Substantia nigra (tissue), 51 donors: ENCODE measurements at places on chromosomes 3 and 15.
A peak's percentile ranks its signal among the peaks of the same experiment; 100 is the strongest.

DNA sequence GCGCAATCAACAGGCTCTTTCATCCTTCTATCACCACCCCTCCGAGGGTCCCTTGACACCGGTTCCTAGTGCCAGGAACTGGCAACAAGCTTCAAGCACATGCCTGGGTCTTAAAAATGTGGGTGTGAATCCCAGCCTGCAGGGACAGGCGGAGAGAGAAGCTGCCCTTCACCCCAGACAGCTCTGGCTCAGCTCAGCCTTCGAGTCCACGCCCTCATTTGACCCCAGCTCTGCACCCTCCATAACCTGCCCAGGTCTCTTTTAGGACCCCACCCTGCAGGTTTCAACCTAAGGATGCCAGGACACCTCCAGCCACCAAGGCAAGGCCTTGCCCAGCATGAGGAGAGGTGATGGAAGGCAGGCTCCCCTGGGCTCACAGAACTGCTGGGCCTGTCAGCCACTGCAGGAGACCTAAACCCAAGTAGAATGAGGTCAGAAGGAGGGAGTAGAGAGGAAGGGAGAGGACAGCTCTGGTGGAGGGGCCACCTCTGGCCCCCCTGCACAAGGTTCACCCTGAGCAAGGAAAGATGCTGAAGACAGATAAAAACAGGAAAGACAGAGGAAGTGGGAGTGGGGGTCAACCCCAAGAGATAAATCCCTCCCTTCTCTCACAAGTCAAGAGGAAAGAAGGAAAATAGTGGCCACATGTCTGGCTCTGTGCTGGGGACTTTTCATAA, 2.6 kb upstream of the LOXL1 start:
- no peak for DNase-seq

- no peak for DNase-seq
These were observed 26.9 kb upstream of the TPM1 start for GRCh38 chr15:63015618-63016017.

- no peak for DNase-seq
These were observed 8.9 kb upstream of the BUB1B start for GRCh38 chr15:40151991-40152390.

DNA sequence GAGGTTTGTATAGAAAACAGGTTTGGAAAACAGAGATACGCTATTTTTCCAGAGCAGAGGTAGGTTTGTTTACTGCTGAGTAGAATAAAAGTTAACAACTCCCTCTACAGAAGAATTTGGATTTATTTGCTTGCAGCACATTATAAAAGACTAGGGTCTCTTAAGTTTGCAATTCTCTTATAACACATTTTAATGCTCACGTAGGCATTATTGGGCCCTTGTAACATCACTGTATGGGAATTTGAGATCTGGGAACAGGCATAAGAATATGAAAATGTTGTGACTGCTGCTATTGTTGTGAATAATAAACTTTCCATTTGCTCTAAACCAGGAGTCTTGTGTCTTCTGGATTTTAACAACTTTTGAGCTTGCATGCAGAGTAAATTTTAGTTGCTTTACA, 128.3 kb upstream of the CADM2 start:
- no peak for DNase-seq

- no peak for DNase-seq
These were observed 813.1 kb downstream of the NAALADL2 start for GRCh38 chr3:175672119-175672689.

- no peak for DNase-seq
These were observed 148.0 kb downstream of the RPLP1 start for GRCh38 chr15:69600556-69601085.

GRCh38 chr3:27089645-27090044, 279.5 kb downstream of the NEK10 start:
- no peak for DNase-seq

GRCh38 chr15:28900041-28900891, 14.5 kb downstream of the APBA2 start:
- DNase-seq, result no peak

DNA sequence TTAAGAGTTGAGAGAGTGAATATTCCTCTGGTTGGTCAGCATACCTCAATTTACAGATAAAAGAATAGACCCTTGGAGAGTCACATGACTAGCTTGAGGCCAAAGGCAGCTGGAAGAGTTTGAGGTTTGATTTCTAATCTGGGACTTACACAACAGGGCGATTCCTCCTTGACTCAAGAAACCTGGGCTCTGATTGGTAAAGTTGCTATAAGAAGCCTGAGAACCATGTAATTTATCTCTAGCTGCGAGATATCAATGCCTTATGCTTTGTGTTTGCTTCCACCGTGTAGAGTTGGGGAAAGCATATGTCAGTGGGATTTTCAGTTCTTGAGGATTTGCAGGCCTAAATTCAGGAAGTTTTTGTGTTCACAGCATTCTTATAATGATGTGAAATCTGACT, 206.0 kb downstream of the KLHL25 start:
- no peak for DNase-seq

DNA sequence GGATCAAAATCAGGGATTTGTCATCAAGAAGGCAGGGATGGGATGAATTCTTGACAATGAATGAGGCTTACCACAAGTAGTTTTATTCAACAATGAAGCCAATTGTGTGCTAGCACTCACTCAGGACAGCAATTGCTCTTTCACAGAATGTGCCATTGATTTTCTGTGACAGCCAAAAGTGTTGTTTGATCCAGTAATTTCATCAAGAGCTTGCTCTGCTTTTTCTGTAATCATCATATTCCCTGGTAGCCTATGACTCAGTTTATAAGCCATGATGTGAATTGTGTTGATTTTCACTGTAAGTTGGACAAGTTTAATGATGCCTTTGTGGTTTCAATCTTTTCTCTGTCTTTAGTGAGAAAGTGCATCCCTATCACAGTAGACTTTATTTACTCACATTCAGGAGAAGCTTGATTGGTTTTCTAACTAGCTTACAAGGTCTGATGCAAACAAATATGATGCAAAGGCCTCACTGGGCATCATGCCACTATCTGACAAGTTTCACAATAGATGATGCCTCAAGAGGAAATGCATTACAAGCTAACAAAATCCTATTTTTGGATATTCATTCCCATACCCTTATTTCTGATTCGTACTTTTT, 13.6 kb upstream of the CSRNP1 start:
- no peak for DNase-seq

DNA sequence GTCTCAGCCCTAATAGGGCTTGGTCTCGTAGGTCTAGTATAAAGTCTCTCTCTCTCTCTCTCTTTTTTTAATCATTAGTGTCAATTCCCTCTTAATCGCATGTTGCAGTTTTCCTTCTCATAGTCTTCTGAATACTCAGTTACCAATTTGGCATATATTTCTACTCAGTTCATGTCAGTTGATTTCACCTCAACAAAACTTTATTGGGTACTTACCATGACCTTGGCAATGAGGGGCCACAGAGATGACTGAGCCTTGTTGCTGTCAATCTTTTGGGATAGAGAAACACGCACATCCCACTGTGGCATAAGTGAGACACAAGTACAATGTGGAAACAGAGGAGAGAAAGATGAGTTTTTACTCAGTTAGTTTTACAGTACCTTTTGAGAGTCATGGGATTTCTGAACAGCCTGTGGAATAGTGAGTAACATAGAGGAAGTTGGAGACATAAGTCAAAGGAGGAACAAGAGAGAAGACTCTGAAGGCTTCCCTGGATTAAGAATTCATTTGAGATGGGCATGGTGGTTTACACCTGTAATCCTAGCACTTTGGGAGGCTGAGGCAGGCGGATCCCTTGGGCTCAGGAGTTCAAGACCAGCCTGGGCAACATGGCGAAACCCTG, 150.2 kb upstream of the CBLB start:
- no peak for DNase-seq

DNA sequence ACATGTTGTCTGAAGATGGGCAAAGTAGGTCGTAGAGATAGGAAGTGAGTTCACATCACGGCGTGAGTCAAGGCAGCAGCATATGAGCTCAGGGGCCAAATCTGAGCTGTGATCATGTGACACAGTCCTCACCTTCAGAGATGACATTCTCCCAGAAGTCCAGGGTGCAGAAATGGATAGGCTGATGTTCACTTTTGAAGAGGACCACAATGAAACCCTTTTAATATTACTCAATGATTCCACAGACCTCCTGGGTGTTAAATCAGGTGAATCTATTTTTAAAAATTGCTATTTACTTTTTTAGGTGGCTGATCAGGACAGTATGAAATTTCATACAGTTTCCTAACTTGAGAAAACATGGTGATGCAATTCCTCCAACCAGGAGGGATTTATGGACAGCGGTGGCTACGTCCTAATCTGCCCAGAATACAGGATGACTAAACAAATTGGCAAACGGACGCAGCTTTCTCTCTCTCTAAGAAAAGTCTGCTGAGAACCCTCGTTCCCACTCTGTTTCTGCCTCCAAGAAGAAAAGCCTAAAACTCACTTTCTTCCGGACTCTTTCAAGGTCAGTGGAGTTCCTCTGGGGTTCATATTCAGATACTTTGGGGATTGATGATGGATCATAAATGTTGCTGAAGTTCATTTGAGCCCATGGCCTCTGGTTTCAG, 34.4 kb downstream of the B3GNT5 start:
- no peak for DNase-seq

- DNase-seq, result no peak
These were observed 247.0 kb downstream of the XXYLT1 start for GRCh38 chr3:195023989-195024388.

DNA sequence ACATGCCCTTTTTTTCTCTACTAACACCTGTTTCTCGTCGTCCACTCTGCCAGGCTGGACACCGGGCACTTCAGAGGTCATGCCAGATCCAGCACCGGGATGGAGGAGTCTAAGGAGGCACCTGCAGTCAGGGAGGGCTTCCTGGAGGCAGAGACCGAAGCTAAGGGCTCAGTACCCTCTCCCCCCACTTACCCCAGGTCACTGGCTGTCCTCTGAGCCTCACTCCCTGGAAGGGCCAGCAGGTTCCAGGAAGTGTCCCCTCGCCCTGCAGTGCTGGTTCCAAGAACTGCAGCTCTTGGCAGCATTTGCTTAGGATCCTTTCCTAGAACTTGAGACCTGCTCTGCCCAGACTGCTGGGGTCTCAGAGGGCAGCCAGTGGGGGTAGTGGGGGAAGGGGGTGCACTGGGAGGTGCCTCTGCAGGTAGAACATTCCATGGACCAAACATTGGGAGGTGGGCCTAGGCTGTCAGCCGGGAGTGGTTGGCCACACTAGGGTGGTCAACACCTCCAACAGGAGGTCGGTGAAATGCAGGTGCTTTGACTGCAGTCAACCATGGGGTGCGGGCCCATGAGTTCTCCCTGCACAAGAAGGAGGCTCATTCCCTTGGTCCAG, 11.3 kb downstream of the CISH start:
- no peak for DNase-seq

DNA sequence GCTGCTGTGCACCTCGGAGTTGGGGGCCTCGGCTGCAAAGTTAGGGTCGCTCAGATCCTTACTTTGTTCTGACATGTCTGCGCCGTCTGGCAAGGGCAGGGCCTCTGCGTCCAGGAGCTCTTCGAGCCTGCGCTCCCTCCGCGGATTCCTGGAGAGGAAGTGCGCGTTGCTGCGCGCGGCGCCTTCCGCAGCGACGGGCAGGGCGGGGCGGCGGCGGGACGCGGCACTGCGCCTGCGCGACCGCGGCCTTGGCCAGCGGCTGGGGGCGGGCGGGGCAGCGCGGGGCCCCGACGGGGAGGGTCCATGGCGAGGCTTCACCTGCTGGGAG, at the start of gene NDN:
TSS of gene NDN (minus strand) at position 163 of the 328 bp plus-strand sequence. CDS start at position 75, 88 bp downstream.
- peak; percentile 5 for DNase-seq

DNA sequence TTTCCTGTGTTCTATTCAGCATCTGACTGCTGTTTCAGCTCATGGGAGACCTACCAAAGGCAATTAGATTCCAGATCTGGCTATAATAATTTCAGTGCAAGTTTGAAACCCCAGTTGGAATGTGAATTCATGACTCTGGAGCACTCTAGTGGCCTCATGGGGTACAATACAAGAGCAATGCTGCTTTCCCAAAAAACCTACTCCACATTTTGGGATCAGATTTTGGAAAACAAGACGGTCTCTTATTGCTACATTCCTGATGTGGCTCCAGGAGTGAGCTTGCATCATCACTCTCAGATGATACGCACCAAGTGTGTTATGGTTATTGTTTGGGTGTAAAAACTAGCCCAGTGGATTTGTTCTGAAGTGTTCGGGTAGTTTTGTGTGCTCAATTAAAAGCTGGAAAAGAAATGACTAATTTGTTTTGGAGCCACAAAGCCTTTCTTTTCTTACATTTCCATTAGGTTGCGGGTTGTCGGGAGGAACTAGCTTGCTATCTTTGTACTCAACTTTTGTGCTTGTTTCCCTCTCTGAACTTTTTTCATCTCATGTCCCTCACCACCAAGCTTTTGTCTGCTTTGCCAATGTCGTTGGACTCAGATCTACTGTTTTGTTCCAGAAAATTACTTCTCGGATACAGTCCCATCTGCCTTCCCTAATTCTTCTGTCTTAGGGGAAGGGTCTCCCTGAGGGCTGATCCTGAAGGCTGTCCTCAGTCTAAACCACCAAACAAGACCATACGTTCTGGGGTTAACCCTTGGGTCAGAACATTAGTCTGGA, 272.1 kb downstream of the BBX start:
- no peak for DNase-seq

GRCh38 chr15:52551762-52552161, 17.1 kb downstream of the ARPP19 start:
- no peak for DNase-seq

DNA sequence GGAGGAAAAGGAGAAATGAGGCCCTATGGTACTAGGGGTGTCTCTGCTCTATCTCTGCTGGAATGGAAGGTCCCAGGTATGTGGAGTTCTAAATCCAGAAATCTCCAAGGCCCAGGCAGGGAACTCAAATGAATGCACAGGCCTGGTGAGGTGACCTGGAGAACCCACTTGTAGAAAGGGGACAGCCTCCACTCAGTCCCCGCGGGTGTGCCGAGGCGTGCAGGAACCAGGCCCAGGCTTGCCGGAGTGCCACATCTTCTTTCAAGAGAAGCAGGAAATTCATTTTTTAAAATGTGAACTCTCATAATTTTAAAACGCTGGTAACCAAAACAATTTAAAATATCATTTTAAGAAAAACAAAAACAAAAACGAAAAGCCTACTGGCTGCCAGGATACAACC, 32.2 kb upstream of the ADCY5 start:
- DNase-seq, result no peak

- no peak for DNase-seq
These were observed 77.5 kb downstream of the CCNL1 start for GRCh38 chr3:157082305-157082982.

- DNase-seq, result no peak
These were observed 75.2 kb upstream of the C3orf80 start for GRCh38 chr3:160150066-160150465.

DNA sequence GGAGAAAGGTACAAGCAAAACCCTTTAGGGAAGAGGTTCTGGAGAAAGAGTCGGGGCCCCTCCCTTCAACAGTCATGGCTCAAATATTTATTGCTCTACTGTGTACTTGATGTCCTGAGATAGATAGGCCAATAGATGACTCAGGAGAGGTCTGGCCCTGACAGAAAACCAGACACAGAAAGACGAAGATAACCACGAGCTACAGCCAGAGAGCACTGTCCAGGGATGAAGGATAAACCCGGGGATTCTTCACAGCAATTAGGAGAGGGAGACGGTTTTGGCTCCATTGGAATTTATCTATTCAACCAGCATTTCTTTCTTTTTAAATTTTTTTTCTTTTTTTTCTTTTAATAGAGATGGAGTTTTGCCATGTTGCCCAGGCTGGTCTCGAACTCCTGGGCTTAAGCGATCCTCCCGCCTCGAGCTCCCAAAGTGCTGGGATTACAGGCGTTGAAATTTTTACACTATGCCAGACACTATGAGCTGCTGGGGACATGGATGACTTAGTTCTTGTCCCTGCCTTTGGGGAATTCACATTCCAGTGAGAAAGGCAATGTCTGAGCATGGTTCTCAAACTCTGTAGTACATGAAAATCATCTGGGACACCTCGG, 4.6 kb upstream of the CIDEC start:
- no peak for DNase-seq
